G401 (cell line): ENCODE measurements at places on chromosomes 7 and 10. TPM values are rescaled to one million over a fixed set of nuclear protein-coding genes. Genes with fewer than 3 reads are reported as not detected.

DNA sequence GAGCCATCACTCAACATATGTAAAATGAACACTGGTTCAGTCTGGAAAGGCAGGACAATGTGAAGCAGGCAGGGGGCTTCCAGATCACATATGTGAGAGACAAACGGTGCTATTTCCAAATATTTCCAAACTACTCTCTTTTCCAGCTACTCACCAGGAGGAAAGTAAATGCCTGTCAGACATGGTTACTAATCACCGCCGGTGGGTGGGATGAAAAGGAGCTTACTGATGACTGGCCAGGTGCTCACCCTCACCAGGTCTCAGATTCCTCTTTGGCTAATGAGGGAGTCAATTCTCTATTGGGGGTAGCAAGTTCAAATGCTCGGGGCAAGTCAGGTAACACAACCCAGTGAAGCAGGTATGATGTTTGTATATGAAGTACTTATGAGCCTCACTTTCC, 9.7 kb upstream of the MSMB start:
- DNase-seq = no peak

GRCh38 chr7:116895849-116896248, 33.5 kb downstream of the CAPZA2 start:
- no peak for DNase-seq

DNA sequence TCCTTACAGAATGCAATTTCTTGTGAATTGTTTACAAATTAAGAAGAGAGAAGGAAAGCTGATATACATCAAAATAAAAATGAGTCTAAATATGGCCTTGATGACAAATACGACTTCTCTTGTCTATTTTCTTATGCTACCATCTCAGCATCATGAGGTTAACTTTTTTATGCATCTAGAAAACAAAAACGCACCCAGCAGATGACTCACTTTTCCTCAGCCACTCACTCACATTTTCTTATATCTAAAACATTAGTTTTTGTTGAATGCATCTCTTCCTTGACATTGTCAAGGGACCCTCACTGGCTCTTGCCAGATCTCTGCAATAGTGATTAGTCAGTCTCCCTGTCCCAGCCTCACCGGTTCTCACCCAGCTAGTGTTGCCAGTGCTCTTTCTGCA, 256.4 kb upstream of the SLC26A5 start:
- DNase-seq = no peak

- DNase-seq = no peak
Measured at GRCh38 chr7:75534727-75535307, 42.7 kb downstream of the SPDYE5 start.

DNA sequence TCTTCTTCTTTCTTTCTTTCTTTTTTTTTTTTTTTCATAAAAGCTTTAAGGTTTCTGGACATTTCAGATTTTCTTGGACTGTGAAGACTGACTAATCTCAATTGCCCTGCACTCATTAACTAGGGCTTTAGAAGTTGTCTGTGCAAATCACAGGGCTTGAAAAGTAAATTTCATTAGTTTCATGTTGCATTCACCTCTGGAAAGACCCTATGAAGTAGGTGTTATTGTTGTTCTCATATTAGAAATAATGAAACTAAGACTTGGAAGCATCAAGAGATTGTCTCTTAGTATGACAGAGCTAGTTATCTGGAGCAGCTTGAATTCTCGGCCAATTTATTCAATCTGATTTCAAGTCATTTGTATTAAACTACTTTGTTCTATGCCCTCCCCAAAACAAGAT, 28.2 kb upstream of the SEMA3D start:
- no peak for DNase-seq

- DNase-seq = no peak
Measured at GRCh38 chr7:118870187-118870586, 645.7 kb downstream of the ANKRD7 start.

GRCh38 chr10:118840071-118840775, 85.5 kb upstream of the CACUL1 start:
- no peak for DNase-seq

GRCh38 chr7:102119213-102119651, 167.4 kb upstream of the SH2B2 start:
- DNase-seq = no peak

- DNase-seq = no peak
Measured at GRCh38 chr10:124516181-124516580, 54.6 kb downstream of the LHPP start.

- DNase-seq = no peak
Measured at GRCh38 chr10:1315178-1315577, 259.0 kb downstream of the WDR37 start.

- DNase-seq = no peak
Measured at GRCh38 chr10:37948210-37948609, 28.2 kb downstream of the ZNF25 start.

DNA sequence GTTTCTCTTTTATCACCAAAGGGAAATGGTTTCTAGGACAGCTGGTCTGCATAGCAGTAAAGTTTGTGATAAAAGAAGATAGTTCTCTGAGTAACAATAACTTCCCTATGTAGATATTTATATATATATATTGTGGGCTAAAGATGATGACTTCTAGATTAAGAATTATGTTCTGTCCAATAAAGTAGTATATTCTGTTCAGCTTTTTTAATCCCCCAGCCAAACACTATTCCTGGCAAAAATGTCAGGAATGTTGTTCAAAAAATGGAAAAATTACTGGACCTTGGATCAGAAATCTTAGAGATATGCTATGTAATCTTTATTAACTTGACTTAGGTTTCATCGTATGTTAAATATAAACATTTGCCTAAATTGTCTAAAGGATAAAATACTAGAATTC, 136.3 kb upstream of the GNAI1 start:
- DNase-seq = no peak

DNA sequence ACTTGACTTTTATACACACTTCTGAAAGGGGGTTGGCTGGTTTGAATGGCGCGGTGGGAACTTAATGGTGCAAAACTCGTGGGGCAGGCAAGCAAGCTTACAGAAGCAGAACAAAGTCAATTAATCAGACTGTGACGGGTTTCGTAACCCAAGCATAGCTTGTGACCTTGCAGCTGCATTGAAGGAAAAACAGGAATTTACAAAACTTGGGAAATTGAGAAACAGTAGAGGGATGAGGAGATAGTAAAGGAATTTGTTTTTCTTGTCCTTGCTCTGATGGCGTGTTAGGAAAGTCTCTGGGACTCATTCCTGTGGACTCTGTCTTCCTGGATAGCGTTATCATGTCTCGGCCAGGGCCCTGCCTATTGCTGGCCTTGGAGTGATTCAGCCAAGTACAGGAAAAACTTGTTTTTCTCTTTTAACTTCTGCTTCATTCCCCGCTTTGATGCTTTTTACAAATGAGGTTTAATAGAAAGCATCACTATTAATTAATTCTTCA, 220.0 kb upstream of the KCND2 start:
- DNase-seq = no peak

DNA sequence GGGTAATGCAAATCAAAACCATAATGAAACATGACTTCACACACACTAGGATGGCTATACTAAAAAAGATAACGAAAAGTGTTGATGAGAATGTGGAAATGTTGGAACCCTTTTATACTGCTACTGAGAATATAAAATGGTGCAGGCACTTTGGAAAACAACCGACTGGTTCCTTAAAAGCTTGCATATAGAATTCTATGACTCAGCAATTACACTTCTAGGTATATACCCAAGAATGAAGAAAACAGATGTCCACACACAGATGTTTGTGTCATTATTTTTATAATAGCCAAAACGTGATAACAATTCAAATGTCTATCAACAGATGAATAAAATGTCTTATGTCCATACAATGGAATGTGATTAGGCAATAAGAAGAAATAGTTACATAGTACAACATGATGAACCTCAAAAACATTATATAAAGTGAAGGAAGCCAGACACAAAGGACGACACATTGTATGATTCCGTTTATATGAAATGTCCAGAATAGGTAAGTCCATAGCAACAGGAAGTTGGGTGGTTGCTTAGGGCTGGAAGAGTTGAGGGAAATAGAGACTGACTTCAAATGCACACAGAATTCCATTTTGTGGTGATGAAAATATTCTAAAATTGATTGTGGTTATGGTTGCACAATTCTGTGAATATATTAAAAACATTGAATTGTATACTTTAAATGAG, 148.3 kb upstream of the PHYHIPL start:
- DNase-seq = no peak

DNA sequence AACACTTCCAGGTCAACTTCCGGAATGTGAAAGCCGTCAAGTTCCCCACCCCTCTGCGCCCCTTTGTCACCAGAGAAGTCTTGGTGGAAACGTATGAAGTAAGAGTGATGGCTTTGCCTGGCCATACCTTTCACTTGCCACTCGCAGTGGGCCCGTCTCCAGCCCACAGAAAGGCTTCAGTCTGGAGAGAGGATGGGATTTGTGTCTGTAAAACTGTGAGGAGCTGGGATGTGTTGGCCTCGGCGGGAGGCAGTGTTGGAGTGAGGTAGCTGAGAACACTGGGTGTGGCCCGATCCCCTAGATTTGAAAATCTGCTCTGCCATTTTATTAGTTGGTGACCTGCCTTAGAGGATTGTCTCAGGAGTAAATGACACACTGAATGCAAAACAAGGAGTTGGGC, 6.4 kb downstream of the ADCK2 start:
- DNase-seq = no peak

- peak; percentile 86 for DNase-seq
Measured at GRCh38 chr7:28408105-28408959, 4.0 kb upstream of the CREB5 start.

DNA sequence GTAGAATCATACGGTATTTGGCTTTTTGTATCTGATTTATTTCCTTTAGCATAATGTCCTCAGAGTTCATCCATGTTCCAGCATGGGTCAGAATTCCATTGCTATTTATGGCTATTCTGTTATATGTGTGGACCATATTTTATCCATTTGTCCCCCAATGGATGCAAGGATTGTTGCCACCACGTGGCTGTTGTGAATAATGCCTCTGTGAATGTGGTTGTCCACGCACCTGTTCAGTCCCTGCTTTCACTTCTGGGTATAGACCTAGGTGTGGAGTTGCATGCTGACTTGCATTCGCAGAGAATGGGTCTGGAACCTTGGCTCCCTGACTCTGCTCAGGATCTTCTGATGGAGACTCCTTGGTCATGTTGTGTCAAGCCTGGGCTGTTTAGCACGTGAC, 199.9 kb downstream of the CAMK1D start:
- DNase-seq = no peak

DNA sequence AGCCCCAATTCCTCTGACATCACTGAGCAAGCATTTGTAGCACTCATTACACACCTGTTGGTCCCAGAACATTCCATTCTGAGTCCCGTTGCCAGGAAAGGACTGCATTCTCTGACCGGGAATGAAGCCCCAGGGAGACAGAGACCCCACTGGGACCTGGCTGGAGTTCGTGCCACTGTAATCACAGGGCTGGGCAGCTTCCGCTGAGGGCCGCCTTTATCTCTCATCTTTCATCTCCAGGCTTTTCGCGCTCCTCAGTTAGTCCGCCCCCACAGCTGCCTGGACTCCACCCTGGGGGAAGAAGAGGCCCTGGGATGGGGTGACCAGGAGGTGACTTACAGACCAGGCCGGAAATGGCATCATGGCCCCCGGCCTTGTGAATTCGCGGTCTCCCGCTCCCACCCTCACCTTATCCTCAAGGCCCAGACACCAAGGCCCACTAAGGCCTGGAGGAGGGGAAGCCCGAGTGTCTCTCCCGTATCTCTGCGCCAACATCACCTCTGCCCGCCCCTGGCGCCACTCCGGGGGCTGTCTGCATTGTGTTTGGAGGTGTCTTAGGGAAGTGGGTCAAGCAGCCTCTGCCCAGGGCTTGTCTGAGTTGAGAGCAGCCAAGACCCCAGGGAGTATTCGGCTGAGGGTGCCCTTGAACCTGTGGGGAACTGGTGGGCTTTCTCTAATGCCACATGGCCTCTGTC, 75.4 kb downstream of the PROSER2 start:
- no peak for DNase-seq

DNA sequence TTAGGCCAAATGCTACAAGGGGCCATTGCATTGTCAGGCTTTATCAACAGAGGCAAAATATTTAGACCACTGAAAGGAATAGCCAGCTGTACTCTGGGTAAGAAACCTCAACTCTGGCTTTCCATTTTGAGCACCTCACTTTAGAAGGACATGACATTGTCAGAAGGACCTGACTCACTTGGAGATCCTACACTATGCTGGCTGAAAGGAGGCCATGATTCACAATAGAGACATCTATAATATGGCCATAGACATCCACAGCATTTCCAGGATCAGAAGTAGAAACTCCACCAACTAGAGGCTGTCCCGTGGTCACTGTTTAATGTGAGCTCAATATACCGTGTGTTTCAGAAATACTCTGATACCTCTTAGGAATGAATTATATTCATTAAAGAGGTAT, 140.9 kb downstream of the BTAF1 start:
- DNase-seq = no peak

- no peak for DNase-seq
Measured at GRCh38 chr7:4235596-4235995, 446.5 kb upstream of the FOXK1 start.

DNA sequence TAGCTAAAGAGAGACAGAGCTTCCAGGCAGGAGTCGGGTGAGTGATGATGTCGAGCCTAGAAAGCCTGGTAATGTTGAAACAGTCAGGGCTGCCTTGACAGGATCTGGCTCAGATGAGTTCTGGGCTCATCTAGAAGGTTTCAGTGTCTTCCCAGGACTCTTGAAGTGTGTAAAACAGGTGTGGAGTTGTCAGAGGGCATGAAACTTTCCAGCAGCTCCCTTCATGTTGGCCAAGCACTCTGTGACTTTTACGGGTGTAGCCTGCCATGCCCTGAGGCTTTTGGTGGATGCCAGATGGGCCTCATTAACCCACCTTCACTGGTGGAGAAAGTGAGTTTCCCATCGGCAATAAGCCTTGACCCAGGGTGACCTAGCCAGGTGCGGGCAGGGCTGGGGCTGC, 66.4 kb upstream of the PDCD4 start:
- DNase-seq = no peak

DNA sequence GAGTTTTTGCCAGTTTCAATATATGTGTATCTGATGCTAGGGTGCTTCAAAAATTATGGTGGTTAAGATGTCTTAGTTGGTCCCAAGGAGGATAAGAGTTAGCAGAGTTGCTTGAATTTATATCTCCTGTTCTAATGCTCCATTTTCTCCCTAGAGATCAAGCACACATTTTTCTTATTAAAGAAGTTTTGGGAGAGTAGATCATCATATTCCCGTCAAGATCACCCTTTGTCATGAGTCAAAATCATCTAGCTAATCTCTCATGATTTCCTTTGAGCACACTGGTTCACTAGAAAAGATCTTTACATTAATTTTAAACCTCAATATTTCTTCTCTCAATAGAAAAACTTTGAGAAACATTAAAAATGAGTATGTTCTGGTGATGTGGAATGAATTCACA, 429.9 kb upstream of the SEMA3A start:
- no peak for DNase-seq

- DNase-seq = no peak
Measured at GRCh38 chr7:98970016-98970615, 91.8 kb downstream of the TRRAP start.

ARL3 gene
- total RNA-seq = 10.4 and 10.5 TPM in 2 replicates

HECW1 gene
- not detected in 2 replicates for total RNA-seq

DNAH11 gene
- total RNA-seq = 0.43 and 3.4 TPM in 2 replicates

ZNF365 gene
- total RNA-seq = not detected in 2 replicates

PCDH15 gene
- not detected in 2 replicates for total RNA-seq

PRPS1L1 gene
- total RNA-seq = not detected in 2 replicates

FAM131B gene
- total RNA-seq = 0.06 and 0.31 TPM in 2 replicates

ZNF394 gene
- total RNA-seq = 20.7 and 21.5 TPM in 2 replicates

SPAM1 gene
- total RNA-seq = not detected in 2 replicates

ACBD7 gene
- total RNA-seq = 7.3 and 13.1 TPM in 2 replicates

HMX3 gene
- not detected in 2 replicates for total RNA-seq

ZNF722 gene
- total RNA-seq = not detected in 2 replicates

AKR1C1 gene
- 0.98 and 1.4 TPM in 2 replicates for total RNA-seq
